ENCODE measurements at places on chromosomes 7 and 10.

DNA sequence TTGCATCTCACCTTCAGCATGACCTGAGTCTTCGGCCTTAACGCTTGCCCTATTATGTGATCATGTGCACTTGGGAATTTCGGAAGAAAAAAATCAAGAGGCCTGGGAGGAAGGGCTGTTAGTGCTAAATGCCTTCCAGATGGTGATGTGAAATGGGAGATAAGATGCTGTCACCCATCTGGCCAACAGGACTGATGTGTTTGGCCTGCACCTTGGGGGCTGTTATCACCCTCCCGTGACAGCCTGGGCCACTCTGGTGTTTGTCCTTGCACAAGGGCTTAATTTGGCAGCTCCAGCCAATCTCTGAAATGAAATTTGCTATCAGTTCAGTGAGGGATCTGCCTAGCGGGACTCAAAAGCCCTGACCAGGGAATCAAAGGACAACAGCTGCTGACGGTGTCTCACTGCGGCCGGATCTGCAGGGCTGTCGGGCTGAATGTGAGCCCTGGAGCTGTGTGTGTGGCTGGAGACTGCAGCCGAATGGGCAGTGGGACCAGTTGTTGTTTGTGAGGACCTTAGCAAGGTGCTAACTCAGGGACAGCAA is 131.4 kb upstream of the BTBD16 start:
- DNase-seq: no peak

- peak; percentile 27 for DNase-seq
Observed at GRCh38 chr7:30548845-30549244, 44.2 kb upstream of the GGCT start.

DNA sequence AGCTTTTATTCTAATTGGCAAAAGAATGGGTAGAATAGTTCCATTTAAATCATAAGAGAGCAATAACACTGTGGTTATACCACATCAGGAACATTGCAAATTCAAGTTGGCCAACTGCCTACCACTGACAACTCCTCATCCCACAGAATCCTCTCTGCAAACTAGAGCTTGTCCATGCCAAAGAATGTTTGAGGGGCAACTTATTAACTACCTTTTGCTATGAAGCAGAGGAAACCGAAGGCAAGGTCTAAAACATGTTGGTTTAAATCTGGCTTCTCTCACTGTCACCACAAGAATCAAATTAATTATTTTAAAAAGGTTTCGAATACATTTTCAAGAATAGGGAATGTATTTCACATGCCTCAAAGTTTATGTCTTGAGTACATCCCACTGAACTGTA is 36.0 kb downstream of the RHOBTB1 start:
- DNase-seq: no peak

- DNase-seq: peak; percentile 64
Observed at GRCh38 chr10:25174461-25175230, at the start of gene GPR158. Gene GPR158, plus strand, starts transcription at chr10:25175001. Its CDS starts 420 bp downstream, at chr10:25175421.

GRCh38 chr7:74027683-74028320 is at the start of gene ELN:
Gene ELN, plus strand, starts transcription at chr7:74028173. Its CDS starts 15 bp downstream, at chr7:74028188.
- peak; percentile 53 for DNase-seq

- no peak for DNase-seq
Observed at GRCh38 chr7:148031019-148031418, 559.5 kb upstream of the C7orf33 start.

DNA sequence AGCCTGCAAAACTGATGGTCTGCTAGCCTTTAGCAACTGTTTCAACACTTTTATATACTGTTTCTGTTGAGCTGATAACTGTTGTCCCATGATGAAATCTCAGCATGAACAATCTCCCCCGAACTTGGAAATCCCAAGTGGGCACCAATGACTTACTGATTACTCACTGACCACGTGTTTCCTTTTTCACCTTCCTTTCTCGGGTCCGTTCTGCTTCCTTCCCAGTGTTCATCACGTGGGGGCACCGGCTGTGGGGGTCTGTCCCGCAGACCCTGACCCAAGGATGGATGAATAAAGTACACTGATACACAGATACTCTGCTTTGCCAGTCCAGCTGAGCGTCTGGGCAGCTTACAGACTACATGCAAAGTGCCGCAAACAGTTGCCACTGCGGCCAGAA is 39.0 kb upstream of the RASGEF1A start:
- no peak for DNase-seq

- no peak for DNase-seq
Observed at GRCh38 chr7:150388709-150389531, 9.8 kb downstream of the ZNF775 start.

DNA sequence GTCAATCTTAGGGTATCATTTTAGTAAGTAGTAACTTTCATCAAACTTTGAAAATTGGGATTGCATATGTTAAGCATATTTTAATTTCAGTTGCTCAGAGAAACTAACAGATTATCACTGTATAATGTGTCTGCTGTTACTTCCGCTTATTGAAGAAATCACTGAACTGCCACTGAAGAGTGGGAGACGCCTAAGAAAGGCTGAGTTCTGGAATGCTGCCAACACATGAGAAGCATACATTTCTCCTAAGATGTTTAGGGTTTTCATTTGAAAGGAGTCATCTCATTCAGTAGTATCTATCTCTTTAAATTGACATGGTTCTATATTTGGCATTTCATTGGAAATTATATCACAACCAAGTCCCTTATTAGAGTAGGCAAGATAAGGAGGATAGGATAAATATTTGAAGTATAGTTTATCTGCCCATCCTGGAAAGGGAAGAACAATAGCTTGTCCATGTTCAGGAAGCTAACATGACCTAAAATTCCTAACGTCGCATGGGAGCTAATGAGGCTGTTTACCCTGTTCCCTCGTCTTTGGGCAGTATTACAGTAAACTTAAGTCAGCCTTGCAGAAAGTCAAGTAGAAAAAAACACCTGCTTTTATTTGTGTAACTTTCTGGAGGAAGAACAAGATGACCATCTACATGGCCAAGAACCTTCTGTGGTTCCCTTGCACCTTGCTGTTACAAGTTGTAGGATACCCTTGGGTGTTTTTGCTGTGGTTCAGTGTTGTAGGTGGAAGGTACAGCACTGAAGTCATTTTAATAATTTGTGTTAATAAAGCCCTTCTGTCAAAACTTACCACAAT is 67.3 kb downstream of the NHLRC2 start:
- no peak for DNase-seq

DNA sequence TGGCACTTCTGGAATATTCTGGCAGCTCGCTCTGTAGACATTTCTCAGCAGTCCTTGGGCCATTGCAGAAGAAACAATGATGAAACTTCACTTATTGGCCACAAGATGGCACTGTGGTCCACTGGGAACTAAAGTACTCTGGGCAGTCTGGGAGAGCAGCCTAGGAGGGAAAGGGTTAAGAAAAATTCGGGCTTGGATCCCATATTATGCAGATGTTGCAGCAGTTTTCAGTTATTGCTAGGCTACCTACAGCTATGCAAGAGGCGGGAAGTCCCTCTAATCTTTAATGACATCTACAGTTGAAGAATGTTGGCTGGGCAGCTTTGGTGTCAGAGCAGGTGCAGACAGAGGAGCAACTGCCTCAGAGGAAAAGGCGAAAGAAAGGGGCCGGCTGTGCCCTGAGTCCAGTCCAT is 201.7 kb upstream of the PRSS58 start:
- DNase-seq: peak; percentile 62
